ENCODE measurements at places on chromosomes 3 and 15.

- DNase-seq = peak; percentile 34
Measured at GRCh38 chr3:141280086-141280485, 48.5 kb downstream of the PXYLP1 start.

- DNase-seq = peak; percentile 21
Measured at GRCh38 chr3:53242642-53243041, 13.2 kb downstream of the TKT start.

DNA sequence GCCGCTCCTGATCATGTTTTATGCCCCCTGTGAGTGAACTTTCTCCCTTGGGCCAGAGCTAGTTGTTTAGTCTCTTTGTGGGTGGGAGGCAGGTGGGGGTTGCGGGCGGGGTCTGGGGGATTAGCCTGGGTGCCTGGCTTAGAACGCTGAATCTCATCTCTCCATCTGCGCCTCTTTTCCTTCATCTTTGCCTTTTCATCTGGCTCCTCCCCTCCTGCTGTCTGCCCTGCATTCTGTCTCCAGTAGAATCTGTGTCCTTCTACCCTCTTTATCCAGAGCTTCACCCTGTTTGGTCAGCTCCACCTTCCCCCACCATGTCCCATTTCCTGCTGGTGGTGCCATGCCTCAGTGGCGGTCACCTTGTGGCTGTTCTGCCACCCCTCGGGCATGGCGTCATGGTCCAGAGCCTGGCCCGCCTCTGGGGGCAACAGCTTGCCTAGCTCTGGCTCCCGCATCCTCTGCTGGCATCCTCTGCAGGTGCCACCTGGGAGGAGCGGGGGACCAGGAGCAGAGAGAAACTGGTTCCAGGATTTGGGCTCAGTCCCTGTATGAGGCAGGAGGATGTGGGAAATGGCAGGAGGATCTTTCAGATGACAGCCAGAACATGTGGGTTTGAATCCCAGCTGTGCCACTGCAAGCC, 44.3 kb downstream of the PDIA5 start:
- DNase-seq = no peak

DNA sequence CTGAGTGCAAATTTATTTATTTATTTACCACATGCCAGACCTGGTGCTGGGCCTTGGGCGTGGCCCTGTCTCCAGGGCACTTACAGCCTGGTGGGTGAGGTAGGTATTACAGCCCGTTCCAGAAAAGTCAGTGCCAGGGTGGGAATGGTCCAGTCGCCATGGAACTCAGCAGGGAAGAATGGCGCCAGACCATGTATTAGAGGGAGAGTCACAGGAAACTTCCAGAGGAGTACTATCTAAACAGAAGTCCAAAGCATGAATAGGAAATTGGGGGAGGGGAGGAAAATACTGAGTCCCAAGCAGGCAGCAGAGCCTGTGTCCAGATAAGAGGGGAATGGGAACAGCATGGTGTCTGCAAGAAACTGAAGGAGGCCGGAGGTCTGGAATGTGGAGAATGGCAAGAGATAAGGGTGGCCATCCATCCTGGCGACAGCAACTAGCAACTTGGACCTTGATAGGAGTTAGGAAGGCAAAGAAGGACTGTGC, 27.0 kb downstream of the SH3BP5 start:
- no peak for DNase-seq

- no peak for DNase-seq
Measured at GRCh38 chr15:88647351-88648105, 8.7 kb downstream of the ISG20 start.

- peak; percentile 59 for DNase-seq
Measured at GRCh38 chr3:186277268-186277909, 84.6 kb downstream of the DGKG start.

- no peak for DNase-seq
Measured at GRCh38 chr15:40103864-40104271, 4.8 kb downstream of the BMF start.

Measured in stromal cell of bone marrow (primary cell).